ENCODE measurements at places on chromosomes 1 and 21.
A peak's percentile ranks its signal among the peaks of the same experiment; 100 is the strongest.

GRCh38 chr1:183958958-183959357 lies 78.6 kb downstream of the COLGALT2 start:
- DNase-seq = no peak

DNA sequence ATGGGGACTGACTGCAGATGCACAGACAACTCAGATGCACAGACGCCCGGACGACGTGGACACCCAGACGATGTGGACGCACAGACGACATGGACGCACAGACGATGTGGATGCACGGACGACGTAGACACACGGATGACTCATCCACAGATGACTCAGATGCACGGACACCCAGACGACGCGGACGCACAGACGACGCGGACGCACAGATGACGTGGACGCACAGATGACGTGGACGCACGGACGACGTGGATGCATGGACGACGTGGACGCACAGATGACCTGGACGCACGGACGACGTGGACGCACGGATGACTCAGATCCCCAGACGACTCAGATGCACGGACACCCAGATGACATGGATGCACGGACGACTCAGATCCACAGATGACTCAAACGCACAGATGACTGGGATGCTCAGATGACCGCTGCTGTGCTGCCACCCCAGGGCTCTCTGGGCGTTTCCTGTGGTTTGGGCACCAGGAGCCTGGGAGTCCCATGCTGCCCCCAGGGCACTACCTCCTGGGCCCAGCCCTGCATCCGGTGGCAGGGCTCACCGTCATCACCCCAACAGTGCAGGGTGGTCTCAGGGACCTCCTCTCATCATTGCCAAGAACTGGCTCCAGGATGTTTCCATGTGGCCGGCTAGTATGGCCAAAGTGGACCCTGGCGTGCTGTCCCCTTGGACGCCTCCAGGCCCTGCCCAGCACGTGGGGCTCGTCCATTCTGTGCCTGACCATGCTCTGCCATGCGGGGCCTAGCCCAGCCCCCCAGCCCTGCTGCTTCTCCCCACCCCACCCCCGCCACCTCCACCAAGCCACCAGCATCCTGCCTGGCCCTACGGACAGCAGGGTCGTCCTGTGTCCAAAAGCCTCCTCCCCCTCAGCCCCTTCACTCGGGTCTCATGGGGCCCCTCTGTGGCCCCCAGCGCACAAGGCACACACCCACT lies 14.0 kb downstream of the FAAP20 start:
- DNase-seq = no peak

DNA sequence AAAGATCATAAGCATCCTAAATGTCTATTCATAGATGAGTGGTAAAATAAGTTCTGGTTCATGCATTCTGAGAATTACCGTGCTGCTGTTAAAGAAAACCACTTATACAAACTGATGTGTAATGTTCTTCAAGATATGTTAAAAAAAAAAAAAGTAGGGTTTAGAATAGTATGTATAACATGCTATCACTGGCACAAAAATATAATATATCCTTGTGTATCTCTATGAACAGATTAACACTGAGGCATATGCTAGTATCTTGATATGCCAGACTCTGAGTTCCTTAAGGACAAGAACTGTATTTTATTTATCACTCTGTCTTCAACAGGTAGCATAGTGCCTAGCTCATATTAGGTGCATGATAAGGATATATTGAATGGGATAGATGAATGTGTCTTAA lies 108.9 kb downstream of the HS2ST1 start:
- no peak for DNase-seq

DNA sequence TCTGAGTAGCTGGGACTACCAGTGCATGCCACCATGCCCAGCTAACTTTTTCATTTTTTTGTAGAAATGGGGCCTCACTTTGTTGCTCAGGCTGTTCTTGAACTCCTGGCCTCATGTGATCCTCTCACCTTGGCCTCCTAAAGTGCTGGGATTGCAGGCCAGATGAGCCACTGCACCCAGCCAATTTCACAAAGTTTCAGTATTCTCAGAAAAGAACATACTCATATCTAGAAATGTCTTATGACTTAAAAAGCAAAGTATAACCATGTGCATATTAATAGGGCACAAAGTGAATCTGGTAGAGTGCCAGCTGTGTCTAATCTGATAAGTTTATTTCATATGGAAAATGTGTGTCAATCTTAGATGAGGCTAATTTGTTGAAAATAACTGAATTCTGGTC lies 87.5 kb upstream of the CACYBP start:
- DNase-seq = no peak

DNA sequence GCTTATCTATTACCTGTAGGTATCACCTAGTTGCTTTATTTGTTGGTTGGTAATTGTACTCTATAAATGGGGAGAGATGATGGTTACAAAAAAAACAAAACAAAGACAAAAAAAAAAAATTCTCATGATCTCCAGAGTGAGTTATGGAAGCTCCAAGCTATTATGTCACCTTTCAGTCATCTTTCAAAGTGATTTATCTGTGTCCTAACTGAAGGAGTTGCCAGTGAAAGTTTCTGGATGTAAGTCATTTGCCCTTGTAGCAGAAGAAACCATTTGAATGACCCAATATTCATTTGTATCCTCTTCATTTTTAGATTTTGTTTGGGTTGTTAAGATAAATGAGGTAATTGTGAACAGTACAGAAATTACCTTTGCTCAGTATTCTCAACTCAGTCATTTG lies 3.6 kb downstream of the SLC35F3 start:
- no peak for DNase-seq

GRCh38 chr1:48498096-48498791 lies 26.2 kb upstream of the SPATA6 start:
- DNase-seq = peak; percentile 27

- DNase-seq = no peak
Measured at GRCh38 chr1:214657299-214657698, 54.3 kb downstream of the CENPF start.

DNA sequence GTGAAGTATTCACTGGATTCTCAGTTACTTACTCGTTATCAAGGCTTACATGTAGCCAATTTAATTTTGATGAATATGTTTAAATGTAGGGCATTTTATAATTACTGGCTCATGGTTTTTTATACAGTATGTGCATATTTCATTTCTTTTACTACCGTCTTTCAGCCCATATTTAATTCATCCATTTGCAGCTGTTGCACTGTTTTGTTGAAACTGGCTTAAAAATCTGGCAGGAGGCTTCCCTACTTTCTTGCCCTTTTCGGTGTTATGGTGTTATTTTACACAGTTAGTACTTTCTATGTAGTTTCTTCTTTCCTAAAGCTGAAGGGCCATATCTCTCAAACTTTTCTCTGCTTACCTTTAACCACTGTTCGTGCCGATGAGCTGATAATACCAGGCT lies 54.2 kb downstream of the ITSN1 start:
- DNase-seq = no peak

- DNase-seq = no peak
Measured at GRCh38 chr1:93749487-93749886, 67.8 kb upstream of the BCAR3 start.

GRCh38 chr1:201149400-201149799 lies 4.9 kb downstream of the TMEM9 start:
- no peak for DNase-seq

DNA sequence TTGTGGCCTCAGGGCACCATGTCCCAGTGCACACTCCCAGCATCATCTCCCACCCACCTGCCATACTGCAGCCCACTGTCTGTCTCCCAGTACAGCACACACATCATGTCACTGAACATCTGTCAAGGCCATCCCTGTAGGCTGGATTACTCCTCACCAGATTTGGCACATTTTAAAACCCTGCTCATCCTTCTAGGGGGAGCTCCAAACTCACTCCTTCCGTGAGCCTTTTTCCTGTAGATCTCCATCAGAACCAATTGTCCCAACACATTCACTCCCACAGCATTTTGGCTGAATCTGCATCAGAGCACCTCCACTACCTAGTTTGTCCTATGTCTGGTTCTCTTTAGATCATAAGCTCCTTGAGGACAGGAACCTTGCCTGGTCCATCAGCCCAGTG lies 58.6 kb upstream of the GRIK3 start:
- DNase-seq = no peak

- DNase-seq = no peak
Measured at GRCh38 chr1:186306533-186306932, 68.5 kb downstream of the TPR start.

DNA sequence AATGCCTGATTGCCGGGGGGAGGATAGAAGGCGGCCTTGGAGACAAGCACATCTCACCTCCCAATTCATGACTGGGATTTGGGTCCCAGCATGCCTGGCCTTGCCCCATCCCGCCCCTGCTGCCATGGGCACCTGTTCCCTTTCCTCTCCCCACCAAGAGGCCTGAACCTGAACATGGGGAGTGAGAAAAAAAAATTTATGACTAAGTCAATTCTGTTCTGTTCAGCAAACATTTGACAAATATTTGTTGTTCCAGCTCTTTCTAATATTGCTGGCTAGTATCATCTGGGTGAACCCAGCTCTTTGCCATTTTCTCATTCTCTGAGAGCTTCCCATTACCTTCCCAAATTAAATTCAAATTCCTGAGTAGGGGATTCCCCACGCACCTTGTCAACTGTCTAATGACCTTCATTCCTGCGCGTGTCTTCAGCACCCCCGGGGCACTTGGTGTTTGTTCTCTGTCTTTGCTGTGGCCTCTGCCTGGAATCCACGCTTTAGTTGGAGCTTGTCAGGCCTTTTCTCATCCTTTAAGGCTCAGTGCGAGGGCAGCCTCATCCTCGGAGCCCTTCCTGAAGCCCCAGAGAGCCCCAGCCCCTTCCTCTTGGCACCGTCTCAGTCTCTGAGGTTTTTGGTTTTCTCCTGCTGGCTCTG lies 42.8 kb downstream of the ARHGEF10L start:
- DNase-seq = no peak

DNA sequence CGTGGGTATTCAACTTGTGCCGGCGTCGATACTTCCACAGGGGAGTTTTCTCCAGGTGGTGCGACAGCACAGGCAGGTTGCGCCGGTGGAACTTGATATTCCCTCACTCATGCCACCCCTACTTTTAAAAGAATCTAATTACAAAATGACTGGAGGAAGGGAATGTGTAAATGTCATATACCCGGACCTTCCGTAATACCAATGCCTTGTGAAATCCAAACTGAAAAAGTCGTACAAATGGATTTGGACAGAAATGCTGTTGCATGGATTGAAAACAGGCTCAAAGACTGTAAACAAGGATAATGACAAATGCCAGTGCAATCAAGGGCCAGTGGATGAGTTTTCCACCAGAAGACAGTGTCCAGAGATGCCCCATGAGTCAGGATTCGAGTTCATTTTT lies 235.3 kb upstream of the USP25 start:
- no peak for DNase-seq

DNA sequence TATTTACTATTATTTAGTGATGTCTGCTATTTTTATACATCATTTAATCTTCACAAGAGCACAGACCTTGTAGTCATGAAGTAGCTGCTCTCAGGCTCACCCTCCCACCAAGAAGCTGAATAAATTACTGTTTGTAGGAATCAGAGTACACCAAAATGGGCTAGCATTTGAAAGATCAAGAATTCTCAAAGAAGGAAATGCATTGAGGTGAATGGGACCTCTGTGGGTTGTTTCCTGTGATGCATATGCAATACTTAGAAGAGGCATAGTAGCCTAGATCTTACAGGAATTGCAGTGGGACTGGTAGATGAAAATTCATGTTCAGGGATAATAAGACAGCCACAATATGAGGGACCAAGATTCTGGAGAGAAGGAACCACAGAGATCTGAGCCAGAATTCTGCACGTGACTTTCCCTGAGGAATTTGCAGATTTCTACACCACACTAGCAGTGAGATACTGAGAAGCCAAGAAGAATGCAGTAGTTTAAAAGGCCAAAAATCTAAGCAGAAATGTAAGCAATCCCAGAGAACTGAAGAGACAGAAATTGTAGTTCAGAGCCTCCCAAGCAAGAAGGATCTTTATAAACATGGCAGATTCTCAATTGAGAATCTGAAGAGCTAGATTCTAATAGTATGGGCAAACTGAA lies 307.0 kb downstream of the ST6GALNAC3 start:
- DNase-seq = no peak

DNA sequence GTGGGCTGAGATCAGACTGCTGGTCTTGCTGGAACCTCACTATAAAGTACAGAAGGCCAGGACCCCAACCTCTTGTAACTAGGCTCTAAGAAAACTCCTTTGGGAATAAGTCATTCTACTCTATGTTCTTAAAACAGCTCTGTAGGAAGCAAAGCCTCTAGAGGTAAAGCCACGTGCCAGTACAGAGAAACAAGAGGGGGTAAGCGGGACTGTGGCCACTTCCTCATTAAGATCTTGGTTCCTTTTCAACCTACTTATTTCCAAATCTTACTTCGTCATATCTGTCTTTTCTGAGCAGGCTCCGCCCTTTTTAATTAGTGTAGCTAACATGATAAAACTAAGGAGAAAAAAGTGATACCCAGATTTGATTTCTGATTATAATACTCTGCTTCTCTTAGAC lies 3.8 kb downstream of the NCSTN start:
- DNase-seq = no peak

DNA sequence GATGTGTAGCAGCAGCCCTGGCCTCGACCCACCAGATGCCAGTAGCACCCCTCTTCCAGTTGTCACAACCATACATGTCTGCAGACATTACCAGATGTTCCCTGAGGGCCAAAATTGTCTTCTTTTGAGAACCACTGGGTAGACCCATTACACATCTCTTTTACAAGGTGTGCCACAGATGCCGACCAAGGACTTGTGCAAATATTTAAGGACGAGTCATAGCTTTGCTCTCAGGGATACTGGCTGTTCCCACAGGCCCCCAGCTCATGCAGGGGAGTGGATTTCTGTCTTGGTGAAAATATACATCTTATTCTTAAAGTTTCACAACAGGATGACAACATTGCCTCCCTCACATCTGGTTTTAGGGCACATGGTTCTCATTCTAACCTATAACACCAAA lies 59.4 kb upstream of the ZBTB18 start:
- no peak for DNase-seq

DNA sequence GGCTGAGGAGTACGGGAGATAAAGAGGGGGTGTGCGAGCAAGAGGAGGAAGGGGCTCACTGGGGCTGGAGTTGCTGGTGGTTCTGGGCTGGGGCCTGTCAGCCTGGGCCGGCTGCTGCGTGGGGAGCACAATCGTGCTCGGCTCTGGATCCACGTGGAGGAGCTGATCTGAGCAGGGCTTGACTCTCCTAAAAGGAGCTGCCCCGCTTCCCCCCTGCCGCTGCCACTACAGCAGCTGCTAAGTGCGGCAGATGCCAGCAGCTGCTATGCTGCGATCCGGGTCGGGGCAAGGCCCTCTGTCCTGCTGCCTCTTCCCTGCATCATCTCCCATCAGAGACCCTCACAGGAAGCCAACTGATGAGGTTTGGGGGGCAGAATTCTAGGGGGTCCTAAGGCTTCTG lies 165.9 kb downstream of the PCBP3 start:
- DNase-seq = no peak

GRCh38 chr1:44524655-44525500 lies 119.8 kb downstream of the RNF220 start:
- DNase-seq = no peak

GRCh38 chr1:32351399-32352238 lies 10.7 kb downstream of the FAM229A start:
- DNase-seq = peak; percentile 91

DNA sequence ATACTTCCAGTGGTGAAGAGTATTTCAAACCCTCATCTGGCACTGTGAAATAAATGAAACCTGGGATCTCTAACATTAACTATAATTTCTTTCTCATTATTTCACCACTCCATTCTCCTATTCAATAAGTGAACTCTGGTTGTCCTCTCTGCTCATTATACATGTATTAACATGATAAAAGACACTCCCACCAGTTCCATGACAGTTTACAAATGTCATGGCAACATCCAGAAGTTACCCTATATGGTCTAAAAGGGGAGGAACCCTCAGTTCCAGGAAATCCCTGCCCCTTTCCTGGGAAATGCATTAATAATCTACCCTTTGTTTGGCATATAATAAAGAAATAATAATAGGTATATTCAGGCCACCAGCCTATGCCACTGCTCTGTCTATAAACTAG lies 62.7 kb upstream of the BRINP3 start:
- no peak for DNase-seq
